T-helper 22 cell (primary cell): ENCODE measurements at places on chromosomes 1 and 21.

DNA sequence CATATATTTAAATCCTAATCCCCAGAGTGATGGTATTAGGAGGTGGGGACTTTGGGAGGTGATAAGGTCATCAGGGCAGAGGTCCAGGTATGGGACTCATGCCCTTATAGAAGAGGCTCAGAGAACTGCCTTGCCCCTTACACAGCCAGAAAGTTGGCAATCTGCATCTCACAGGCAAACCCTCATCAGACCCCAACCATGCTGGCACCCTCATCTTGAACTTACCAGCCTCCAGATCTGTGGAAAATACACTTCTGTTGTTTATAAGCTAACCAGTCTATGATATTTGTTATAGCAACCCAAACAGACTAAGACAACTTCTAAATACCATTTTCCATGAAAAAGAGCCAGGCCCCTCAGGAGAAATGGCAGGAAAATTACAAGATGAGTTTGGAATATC is 69.3 kb upstream of the PRDX6 start:
- DNase-seq, result no peak

DNA sequence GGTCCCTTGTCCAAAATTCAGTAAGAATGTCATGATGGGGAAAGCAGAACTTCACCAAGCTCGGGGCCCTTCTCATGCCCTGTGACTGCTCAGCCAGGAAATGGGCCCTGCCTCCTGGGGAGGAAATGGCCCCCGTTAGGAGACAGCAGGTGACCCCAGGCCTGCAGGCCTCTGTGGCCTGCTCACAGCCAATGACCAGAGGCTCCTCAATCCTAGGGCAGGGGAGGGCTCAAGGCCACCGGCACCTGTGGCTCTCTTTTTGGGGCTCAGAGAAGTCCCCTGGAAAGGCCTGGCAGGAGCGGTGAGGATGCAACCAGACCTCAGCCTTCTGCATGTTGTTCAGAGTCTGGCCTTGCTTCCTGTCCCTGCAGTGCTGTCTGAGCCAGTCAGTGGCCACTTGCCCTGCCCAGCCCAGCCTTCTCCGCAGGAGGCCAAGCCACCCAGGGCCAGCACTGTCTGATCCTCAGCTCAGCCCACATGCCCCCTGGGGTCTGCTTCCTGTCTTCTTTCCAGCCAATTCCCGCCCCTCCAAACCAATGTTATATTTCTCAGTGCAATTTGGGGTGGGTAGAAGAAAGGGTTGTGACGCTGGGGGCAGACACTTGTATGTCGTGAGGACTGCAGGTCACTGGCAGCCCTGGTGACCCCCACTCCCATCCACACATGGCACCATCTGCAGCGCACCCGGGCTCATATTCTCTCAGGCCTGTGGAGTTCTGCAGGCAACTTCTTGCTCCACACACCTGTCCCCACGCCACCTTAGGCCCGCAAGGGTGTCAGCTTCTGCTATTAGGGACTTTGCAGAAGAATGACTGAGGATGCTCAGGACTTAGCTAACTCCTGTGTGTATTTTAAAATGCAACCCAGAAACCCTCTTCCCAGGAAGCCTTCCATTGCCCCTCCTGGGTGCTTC is 83.6 kb downstream of the ITPKB start:
- no peak for DNase-seq

- peak; percentile 7 for DNase-seq
These were observed 683 bp downstream of the LRRC8B start for GRCh38 chr1:89525169-89525855.

GRCh38 chr1:180343921-180344769 is 114.1 kb downstream of the LHX4 start:
- DNase-seq, result no peak

- DNase-seq, result no peak
These were observed 16.4 kb downstream of the ZBTB21 start for GRCh38 chr21:41993744-41994143.

GRCh38 chr1:201354901-201355295 is 22.6 kb downstream of the TNNT2 start:
- no peak for DNase-seq

DNA sequence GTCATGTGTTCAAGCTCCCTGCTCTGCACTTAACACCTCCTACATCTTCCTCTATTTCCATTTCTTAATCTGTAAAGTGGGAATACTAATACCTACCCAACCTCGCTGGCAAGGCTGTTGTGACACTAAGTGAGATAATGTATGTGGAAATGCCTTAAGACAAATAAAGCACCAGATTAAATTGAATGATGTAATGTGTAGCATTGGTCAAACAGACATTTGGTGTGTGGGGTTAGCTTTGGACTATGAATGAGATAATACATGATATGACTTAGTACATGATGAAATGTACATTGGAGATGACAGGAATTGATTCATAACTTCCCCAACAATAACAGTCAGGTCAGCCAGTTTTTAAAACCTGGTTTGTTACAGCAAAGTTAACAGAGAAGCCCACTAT is 5.2 kb downstream of the AMPD1 start:
- DNase-seq, result no peak

DNA sequence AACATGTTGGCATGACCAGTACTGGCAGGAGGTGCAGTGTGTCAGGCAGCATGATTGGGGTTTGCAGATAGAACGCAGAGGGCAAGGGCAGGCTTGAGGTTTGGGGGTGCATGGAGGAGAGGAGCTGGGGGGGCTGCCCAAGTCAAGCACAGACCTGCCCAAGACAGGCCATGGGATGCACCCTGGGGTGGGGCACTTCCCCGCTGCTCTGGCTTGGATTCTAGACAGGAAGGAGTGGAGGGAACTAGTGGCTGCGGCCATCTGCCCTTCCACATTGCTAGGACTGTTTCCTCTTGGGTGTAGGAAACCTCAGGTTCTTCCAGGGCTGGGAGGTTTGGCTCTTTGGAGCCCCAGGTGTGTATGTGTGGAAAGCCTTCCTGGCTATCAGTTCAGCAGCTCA is 3.0 kb downstream of the PDXK start:
- no peak for DNase-seq

DNA sequence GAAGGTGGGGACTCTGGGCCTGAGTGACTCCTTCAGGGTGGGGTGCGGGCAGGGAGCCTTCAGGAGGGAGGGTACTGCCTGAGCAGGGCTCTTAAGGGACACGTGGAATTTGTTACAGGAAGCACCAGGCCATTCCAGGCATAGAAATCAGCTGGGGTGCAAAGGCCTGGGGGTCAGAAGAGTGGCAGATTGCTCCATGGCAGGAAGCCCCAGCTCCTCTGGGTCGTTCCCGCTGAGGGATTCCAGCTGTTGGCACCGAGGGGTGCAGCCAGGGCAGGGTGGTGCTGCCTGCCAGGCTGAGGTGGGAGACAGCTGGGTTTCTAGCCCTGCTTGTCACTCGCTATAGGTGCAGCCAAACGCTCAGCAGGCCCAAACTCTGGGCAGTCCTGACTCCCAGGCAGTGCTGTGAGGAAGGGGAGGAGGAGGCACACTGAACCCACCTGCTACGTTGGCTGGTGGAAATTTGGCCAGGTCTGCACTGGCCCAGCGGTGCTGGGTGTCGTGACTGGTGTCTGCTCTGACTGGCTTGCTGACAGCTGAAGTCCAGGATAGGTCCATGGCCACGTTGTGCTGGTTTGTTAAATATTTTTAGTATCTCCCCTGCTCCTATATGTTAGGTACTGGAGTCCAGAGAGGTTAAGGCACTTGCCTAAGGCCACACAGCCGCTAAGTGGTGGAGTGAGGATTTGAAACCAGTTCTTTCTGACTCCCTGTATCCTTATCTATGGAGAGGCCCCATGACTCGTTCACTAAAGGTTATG is 19.3 kb downstream of the TNFRSF1B start:
- no peak for DNase-seq

- no peak for DNase-seq
These were observed 14.3 kb downstream of the SDHB start for GRCh38 chr1:17039522-17039921.
